ENCODE measurements at places on chromosomes 11 and 22.

- no peak for DNase-seq
Observed at GRCh38 chr22:24417901-24418641, 9.3 kb upstream of the ADORA2A start.

DNA sequence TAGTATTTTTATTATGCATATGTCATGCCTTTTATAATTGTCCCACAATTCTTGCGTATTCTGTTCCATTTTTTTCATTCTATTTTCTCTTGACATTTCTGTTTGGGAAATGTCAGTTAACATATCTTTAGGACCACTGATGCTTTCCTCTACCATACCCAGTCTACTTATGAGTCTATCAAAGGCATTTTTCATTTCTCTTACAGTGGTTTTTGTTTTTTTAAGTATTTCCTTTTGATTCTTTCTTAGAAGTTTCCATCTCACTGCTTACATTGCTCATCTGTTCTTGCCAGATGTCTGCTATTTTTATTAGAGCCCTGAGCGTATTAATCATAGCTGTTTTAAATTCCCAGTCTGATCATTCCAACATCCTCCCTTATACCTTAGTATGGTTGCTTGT is 29.3 kb upstream of the OR8B8 start:
- DNase-seq: no peak

GRCh38 chr11:96186806-96187205 is 156.2 kb downstream of the MAML2 start:
- no peak for DNase-seq

DNA sequence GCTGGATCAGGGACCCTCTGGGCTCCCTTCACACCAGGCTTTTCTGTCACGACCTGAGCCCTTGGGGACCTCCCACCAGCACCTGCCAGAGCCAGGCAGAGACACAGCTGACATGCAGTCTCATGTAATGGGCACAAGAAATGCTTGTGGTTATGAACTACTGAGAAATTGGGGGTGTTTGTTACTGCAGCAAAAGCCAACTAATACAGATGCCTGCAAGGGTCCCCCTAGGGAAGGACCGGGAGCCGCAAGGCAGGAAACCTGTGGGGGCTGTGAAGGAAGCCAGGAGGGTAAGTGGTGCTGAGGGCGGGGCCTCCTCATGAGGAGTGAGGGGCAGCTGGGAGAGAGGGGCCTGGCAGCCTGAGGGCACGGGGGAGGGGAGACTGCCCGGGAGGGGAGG is 16.6 kb downstream of the WNT11 start:
- DNase-seq: no peak

- DNase-seq: no peak
Observed at GRCh38 chr11:131710511-131710910, 340.1 kb downstream of the NTM start.

- no peak for DNase-seq
Observed at GRCh38 chr11:110069158-110069737, 23.9 kb upstream of the ZC3H12C start.

- no peak for DNase-seq
Observed at GRCh38 chr22:43411869-43412807, at the start of gene MPPED1. Gene MPPED1, plus strand, starts transcription at chr22:43412014. Its CDS starts 12,972 bp downstream, at chr22:43424986.

GRCh38 chr11:21965221-21965620 is 227.7 kb upstream of the ANO5 start:
- no peak for DNase-seq

DNA sequence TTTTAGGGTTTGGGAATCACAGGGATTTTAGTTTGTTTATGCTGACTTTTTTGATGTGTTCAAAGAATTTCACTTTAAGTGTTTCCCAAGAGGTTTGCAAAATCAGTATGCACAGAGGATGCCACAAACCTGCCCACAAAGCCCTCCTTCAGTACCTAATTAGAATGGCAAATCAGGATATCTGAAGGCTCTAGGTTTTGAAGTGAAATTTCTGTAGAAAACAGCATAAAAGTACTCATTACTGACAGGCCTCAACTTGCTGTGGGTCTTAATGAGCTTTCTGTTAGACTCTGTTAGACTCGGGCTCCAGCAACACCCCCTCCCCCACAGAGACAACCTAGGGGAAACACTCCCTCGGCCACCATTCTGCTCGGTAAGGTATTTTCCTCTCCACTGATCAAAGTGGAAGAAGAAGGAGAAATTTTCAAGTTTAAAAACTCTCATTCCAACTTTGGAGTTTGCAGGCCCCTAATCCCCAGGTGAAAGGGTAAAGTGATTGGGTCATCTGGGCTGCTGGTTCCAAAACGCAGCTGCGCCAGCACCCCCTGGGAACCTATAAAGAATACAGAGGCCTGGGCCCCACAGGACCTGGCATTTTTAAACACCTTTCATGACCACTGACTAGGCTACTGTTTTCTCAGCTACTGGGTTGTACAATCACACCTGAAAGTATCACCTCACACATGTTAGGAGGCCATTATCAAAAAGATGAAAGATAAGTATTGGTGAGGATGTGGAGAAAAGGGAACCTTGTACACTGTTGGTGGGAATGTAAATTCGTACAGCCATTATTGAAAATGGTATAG is 67.5 kb downstream of the PLEKHA7 start:
- no peak for DNase-seq

GRCh38 chr11:21909145-21909544 is 283.7 kb upstream of the ANO5 start:
- DNase-seq: no peak

DNA sequence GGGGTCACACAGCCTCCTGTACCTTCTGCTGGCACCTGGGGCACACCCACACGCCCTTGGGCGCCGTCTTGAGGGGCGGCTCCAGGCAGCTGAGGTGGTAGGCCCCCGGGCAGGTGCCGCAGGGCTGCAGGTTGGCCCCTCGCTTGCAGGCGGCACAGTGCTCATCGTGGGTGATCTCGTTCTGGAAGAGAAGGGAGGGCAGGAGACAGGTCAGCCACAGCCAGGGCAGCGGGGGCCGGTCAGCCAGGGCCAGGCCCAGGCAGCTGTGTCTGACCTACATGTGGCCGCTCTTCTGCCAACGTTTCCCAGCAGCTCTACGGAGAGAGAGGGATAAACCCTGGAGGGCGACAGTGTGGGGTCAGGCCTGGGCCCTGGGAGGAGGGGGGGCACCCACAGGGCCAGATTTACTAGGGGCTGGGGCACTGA is 121.9 kb downstream of the PHF21B start:
- no peak for DNase-seq

DNA sequence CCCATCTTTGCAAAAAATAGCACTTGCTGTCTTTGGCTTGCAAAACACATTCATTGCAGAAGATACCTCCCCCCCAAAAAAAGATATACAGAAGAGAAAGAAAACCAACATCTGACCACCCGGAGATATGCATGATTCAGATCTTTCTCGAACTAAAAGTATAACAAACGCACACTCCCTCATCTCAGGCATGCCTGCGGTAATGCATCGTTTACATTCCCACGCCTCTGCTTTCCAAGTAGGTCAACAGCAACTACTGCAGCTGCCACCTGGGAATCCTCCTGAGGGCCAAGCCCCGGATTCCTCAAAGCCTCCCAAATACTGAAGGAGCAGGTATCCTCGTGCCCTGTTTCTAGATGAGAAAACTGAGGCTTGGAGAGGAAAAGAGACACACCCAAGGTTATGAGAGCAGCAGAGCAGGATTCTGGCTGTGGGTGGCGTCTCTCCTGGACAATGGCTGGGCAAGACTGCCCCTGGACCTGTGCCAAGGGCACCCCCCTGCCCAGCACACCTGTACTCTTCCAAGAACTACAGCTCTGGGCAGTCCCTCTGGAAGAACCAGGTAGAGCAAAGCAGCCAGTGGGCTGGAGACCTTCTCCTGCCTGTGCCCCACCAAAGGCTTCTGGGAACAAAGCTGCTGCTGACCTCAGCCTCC is 38.1 kb downstream of the NUP50 start:
- DNase-seq: no peak

GRCh38 chr22:48494256-48494967 is 1333.3 kb downstream of the BRD1 start:
- DNase-seq: no peak

DNA sequence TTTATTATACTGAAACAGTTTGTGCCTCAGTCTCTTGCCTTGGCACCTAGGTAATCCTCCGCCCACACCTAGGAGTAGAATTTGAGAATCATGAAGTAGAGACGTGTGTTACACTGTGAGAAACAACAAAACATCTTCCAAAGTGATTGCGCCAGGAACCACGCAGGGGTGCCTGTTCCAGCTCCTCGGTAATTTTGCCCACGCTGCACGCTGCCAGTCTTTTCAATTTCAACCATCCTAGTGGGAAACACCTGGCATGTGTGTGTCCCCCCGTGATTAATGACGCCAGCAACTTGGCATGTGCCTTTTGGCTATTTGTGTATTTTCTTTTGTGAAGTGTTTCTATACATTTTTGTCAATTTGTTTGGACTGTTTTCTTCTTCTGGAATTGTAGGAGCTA is 919.1 kb downstream of the BRD1 start:
- no peak for DNase-seq
